ENCODE measurements at places on chromosomes 1 and 21.

DNA sequence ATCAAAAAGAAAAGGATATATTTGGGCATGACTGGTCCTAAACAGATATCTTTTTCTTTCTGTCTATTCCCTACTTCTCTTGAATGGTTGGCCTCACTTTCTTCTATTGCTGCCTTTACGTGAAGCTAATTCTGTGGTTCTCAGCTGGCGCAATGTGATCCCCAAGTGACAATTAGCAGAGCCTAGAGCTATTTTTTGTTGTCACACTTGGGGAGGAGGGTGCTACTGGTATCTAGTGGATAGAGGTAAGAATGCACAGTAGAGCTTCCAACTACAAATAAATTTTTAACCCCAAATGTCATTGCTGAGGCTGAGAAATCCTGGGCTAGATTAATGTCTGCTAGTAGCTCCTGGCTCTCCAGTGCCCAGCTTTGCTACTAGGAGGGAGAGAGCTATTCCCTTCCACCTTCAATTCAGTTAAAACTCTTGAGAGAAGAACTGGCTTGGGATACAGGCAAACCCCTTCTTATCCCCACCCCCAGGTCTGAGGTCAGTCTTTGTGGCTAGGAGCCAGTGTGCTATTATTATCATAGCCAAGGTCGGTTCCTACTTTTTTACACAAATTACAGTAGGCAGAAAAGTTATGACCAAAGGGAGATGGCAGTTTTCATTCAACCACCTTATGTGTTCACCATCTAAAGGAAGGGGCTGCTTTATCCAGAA is 102.1 kb downstream of the SNX7 start:
- DNase-seq, result no peak

GRCh38 chr1:229599218-229599954 is 26.5 kb downstream of the TAF5L start:
- DNase-seq, result no peak

- no peak for DNase-seq
Observed at GRCh38 chr1:68938051-68938666, 441.3 kb upstream of the DEPDC1 start.

- DNase-seq, result no peak
Observed at GRCh38 chr21:29805105-29805504, 134.7 kb downstream of the GRIK1 start.

- no peak for DNase-seq
Observed at GRCh38 chr21:19245188-19245580, 841.6 kb upstream of the TMPRSS15 start.

DNA sequence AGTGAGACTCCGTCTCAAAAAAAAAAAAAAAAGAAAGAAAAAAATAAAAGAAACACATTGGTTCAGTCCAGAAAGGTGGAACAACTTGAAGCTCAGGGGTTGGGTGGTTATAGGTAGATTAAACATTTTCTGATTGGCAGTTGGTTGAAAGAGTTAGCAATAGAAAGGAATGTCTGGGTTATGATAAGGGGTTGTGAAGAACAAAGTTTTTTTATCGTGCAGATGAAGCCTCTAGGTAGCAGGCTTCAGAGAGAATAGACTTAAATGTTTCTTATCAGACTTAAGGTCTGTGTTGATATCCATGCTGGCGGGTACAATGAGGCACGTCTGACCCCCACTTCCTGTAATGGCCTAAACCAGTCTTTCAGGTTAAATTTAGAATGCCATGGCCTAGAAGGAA is 45.0 kb upstream of the PDE9A start:
- no peak for DNase-seq

GRCh38 chr1:220894025-220894923 is 15.0 kb downstream of the HLX start:
- DNase-seq, result no peak

- peak; percentile 68 for DNase-seq
Observed at GRCh38 chr1:51504806-51505525, 14.1 kb downstream of the EPS15 start.

DNA sequence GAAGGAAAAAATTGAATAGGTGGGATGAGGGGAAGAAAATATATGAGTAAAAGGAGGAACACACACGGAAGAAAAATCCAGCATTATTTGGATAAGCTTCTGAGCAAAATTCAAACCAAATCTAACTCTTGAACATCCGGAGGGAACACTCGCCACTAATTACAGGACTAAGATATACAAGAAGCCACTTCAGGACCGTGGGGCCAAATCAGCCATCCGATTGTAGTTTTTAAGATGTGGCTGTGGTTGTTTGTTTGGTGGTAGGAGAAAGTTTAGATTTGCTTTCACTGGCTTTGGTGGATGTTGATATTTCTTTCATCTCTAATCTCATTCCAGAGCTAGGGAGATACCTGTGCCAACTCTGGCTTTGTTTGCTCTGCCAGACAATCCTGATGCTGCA is 43.7 kb upstream of the ADAMTS1 start:
- no peak for DNase-seq

DNA sequence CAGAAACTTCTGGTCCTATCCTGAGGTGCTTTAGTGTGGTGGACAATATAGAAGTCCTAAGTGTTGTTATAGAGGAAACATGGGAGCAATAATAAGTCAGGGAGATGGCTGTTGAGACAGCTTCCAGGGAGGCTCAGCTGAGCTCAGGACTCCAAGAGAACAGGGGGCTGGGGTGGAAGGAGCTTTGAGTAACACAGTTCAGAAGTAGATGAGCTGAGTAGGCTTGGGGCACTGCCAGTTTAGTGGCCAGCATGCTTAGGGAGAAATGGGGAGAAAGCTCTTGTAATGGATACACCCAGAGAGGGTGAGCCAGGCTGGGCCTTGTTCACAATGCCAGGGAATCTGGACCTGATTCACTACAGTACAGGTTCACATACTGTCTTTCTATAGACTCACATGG is 201.6 kb downstream of the DAB1 start:
- no peak for DNase-seq

GRCh38 chr1:67579623-67580394 is 105.2 kb upstream of the GADD45A start:
- no peak for DNase-seq

DNA sequence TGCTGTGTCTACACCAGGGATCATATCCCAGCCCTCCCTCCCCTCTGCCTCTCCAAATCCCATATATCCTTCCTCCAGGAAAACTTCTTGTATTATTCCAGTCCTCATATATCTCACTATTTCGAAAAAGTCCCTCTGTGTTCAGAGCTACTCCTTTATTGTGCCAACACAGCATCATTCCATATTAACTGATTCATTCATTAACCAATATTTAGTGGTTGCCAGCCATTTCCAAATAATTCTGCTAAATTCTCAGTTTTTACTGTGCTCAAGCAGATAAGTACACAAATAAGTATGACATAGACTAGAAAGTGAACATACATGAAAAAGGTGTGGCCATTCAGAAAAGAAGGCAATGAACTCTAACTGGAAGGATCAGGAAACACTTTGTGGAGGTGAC is 241.6 kb upstream of the DUSP10 start:
- DNase-seq, result no peak

DNA sequence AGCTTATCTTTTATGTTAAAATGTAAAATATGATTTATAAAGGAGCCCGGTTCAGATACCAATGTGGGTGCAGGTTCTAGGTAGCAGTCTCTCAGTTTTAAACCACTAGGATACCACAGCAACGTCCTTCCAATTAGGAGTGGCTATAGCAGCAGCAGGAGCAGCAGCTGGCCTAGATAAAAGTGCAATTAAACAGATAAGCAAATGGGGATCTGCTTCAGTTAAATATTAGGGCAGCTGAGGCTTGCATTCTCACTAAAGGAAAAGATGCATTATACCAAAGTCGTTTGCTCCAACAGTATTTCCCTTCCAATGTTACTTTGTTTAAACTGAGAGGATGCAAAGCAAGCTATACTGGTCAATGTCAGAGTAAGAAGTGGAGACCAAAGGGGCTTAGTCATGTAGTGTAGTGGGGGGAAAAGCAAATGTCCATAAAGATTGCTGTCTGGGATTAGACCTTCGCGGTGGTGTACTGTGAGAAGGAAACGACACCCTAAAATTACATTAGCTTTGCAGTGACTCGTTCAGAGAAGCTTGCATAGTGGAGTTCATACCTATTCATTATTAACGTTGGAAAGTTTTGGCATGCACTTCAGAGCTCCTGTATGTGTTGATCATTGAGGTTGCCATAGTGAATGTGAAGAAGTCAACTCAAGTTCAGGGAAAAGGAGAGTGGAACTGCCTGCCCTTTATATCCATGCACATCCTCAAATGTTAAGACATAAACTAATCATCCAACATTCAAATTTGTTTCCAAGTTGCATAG is 272.2 kb downstream of the VAV3 start:
- DNase-seq, result no peak

DNA sequence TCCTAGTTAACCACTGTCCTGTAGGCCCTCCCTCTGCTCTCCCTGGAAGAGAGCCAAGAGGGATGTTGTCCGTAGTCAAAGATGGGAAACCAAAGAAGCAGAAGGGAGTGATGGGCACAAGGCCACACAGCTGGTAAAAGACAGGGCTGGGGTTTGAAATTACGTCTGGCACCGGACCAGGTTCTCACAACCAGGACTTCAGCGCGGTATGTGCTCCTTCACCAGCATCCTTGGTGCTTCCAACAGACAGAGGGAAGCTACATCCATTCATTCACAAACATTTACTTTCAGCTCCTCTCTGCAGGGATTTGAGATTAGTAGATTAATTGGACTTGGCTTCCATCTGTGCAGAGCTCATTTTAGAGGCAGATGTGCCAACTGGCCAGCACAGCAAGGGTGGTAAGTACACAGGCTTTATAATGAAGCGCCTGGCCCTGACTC is 191.2 kb downstream of the TRABD2B start:
- no peak for DNase-seq

- DNase-seq, result no peak
Observed at GRCh38 chr1:22518379-22518778, 44.9 kb upstream of the EPHA8 start.

- DNase-seq, result no peak
Observed at GRCh38 chr1:191624044-191624443, 534.2 kb upstream of the RGS18 start.

DNA sequence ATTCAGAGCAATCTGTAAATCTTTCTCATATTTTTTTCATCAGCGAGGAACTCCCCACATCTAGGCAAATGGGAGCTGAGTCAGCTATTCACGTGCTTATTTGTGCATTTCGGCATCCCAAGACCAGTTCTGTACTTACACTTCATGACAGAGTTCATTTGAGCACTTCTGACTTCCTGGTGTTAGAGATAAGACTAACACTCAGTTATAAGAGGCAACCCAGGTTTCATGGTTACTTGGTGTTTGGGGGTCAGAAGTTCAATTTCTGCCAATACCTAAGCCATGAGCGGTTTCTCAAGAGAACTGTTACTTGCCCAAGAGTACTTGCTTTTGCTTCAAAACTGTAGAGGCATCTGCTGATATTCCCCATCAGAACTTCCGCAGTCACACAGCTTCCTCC is 24.1 kb upstream of the DESI2 start:
- DNase-seq, result no peak

DNA sequence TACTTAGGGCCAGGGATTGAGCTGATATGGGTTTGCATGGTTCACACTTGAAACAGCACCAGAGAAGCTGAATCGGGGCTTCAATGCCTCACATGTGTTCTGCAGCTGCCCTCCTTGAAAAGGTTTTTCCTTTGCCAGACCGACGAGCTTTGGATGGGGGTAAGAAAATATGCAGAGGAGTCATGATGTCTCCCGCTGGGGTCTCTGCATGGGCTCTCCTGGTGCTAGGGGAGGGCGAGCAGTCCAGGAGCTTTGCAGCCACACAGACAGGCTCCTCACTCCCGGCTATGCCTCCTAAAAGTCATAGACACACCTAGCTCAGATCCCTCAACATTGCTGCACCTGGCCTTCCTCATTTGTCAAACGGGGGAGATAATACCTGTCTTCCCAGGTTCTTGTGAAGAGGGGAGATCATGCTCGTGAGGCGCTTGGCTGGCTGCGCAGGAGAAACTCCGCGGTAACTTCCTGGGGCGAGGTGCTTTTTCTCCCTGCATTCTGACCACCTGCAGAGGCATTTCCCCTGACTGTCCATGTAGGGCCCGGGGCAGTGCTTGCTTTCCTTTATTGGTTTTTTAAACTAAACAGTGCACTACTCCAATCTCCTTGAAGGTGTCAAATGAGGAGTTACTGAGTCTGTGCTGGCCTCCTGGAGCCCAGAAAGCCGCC is 112.4 kb downstream of the PLXNA2 start:
- DNase-seq, result no peak

GRCh38 chr1:113519556-113519955 is 129.2 kb downstream of the MAGI3 start:
- no peak for DNase-seq

DNA sequence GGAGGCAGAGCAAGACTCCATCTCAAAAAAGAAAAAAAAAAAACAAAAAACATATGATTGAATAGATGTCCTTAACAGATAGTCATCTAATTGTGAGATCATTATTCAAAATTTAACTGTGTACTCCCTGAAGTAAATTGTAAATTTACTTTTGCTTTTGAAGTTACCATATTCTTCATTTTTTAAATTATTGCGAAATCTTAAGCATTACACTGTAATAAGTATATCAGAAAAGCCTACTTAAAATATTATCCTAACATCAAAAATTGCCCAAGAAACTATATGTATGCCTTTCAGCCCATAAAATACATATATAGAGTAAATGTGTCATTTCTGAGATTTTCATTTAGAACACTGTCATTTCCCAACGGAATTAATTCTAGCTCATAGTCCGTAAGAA is 91.9 kb downstream of the AK5 start:
- no peak for DNase-seq

- DNase-seq, result no peak
Observed at GRCh38 chr1:33143698-33144097, 38.1 kb downstream of the TRIM62 start.

DNA sequence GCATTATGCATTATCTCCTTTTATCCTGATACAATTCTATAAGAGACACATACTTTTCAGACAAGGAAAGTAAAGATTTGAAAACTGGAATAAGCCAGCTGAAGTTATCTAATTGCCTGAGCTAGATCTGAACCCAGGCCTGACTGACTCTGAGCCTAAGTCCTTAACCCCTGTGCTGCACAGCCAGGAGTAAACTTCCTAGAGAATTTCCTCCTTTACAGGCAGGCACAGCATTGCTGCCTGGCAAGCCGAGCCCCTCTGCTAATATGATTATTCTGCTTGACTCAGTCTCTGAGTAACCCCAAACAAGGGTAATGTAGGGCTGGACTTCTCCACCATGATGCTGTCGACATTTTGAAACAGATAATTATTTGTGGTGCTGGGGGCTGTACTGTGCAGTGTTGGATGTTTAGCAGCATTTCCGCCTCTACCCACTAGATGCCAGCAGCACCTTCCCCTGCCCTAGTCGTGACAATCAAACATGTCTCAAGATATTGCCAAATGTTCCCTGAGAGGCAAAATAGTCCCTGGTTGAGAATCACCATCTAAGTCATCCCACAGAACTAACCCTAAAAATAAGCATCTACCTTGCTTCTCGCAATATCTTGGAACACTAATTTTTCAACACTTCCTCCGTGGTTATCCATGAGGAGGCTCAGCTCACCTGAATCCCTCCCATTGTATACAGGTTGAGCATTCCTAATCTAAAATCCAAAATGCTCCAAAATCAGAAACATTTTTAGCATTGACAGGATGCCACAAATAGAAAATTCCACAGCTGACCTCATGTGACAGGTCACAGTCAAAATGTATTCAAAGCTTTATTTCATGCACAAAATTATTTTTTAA is 18.5 kb downstream of the CAMK1G start:
- DNase-seq, result no peak
